Body of pancreas (tissue), 4 donors: ENCODE measurements at places on chromosomes 6 and 20. TPM values are rescaled to one million over a fixed set of nuclear protein-coding genes. Genes with fewer than 3 reads are reported as not detected.

KIF16B gene
- 55.0 TPM for total RNA-seq

DNA sequence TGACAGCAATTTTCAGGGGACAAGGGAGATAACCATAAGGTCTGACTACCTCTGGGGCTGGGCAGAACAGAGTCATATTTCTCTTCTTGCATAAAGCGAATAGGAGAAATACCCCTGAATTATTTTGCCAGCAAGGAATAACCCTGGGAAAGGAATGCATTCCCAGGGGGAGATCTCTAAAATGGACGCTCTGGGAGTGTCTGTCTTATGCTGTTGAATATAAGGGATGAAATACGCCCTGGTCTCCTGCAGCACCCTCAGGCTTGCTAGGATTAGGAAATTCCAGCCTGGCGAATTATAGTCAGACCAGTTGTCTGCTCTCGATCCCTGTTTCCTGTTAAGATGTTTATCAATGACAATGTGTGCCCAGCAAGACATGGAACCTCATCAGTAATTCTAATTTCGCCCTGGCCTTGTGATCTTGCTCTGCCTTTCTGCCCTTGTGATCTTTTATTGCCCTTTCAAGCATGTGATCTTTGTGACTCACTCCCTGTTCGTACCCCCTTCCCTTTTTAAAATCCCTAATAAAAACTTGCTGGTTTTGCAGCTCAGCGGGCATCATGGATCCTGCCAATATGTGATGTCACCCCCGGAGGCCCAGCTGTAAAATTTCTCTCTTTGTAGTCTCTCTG lies 221.6 kb upstream of the HS3ST5 start:
- H3K36me3 ChIP-seq = no peaks in the 10 kb centered on the region
- no peak overlapping the region for H3K27ac ChIP-seq

SAPCD1 gene
- 2.6 TPM for total RNA-seq

DNA sequence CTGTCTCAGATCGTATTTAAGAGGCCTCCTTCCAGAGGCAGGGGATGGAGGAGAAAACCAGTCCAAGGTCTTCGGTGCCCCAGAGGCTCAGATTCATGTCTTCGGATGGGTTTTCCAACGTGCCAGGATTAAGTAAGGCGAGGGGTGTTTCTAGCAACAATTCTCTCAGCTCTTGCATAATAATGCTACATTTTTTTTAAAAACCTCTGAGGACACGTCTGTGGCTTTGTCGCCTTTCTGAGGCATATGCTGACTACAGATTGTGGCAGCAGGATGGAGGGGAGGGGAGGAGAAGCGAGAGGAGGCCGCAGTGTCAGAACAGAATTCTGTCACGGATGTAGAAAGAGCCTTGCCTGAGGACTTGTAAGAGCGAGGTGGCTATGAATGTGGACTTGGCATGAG lies 17.7 kb upstream of the CCDC167 start:
- peaks cover 13% of the 10 kb centered on the region for H3K4me1 ChIP-seq
- H3K36me3 ChIP-seq = no peaks in the 10 kb centered on the region
- H3K4me3 ChIP-seq = no peak overlapping the region
- no peak for DNase-seq

DNA sequence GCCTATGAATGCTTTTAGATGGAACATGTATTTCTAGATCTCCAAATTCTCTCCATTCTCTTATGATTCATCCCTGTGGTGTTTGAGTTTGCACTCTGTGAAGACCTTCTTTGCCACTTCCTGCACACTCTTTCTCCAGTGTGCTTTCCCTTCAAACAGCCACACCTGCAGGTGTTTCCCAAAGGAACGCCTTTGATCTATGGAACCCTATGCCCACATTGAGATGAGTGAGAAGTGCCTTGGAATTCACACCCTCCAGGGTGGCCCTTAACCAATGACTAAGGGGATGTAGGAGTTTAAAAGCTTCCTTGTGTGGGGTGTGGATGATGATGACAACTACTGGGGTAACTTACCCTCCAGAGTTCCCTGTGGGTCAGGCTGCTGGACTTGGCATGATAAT lies 570.1 kb downstream of the DHX35 start:
- no peak for DNase-seq
- H3K27ac ChIP-seq = no peak overlapping the region
- no peaks in the 10 kb centered on the region for H3K36me3 ChIP-seq
- no peaks in the 10 kb centered on the region for H3K27me3 ChIP-seq
- no peak overlapping the region for H3K4me3 ChIP-seq

ADAT2 gene
- total RNA-seq = 7.8 TPM

GRCh38 chr20:35232575-35232974 lies 6.1 kb downstream of the MMP24 start:
- no peak overlapping the region for H3K4me3 ChIP-seq
- no peaks in the 10 kb centered on the region for H3K36me3 ChIP-seq
- H3K27ac ChIP-seq = no peak overlapping the region
- DNase-seq = no peak

GRCh38 chr6:18506382-18507017 lies 119.3 kb downstream of the RNF144B start:
- H3K4me1 ChIP-seq = peaks cover 6% of the 10 kb centered on the region
- H3K27me3 ChIP-seq = no peaks in the 10 kb centered on the region
- H3K4me3 ChIP-seq = no peak overlapping the region
- no peak overlapping the region for H3K27ac ChIP-seq
- DNase-seq = no peak

GRCh38 chr6:152316024-152316423 lies 321.1 kb downstream of the SYNE1 start:
- H3K27me3 ChIP-seq = no peaks in the 10 kb centered on the region
- H3K4me1 ChIP-seq = no peaks in the 10 kb centered on the region
- no peak for DNase-seq
- H3K27ac ChIP-seq = no peak overlapping the region

KIF13A gene
- 17.1 TPM for total RNA-seq

DNA sequence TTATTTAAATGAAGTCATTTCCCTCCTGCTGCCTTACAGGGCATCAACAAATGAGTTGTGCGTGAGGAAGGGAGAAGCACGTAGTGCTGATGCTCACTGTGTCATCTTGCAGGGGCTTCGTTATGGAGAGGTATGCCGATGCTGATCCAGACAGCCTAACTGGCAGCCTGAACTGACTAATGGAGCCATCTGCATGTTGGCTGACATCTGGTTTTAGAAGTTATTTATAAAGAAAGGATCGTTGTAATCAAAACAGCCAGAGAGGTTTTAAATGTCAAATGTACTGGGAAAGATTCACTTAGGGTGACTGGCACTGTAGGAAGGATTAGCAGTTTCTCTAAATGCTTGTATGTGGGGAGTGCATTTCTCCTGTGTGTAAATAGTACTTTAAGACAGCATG lies 54.6 kb downstream of the FARS2 start:
- no peak overlapping the region for H3K4me3 ChIP-seq
- H3K27ac ChIP-seq = no peak overlapping the region
- no peak for DNase-seq
- H3K27me3 ChIP-seq = no peaks in the 10 kb centered on the region
- no peaks in the 10 kb centered on the region for H3K4me1 ChIP-seq

GRCh38 chr6:22570185-22570551 lies 802 bp downstream of the HDGFL1 start:
- H3K4me3 ChIP-seq = no peak overlapping the region
- H3K27ac ChIP-seq = no peak overlapping the region
- H3K27me3 ChIP-seq = no peaks in the 10 kb centered on the region
- DNase-seq = no peak
- H3K4me1 ChIP-seq = no peaks in the 10 kb centered on the region

DNA sequence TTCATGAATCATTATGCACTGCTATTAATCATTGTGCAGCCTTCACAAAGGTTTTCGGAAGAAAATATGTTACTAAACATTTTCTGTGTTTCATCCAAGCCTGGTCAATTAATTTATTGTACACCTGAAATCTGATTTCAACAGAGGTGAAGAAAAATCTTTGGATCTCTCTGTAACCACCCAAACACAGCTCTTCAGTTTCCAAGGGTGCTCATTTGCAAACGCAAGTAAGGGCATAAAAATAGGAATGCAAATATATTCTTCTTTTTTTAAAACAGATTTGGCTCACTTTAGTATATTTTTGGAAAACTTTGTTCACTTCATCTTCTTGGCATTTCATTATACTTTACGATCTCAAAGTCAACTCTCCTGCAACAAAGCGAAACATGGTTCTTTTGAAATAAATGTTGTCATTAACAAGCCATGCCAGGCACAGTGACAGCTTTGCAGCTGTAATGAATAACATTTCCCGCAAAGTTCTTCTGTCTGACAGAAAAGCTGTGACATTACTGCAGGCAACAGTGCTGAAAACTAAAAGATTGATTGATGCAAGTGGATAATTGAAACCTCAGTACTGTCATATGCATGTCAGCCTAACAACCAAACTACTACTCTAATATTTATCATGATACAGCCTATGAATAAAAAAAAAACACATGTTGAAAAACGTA lies 348.3 kb downstream of the FRK start:
- H3K36me3 ChIP-seq = no peaks in the 10 kb centered on the region
- no peak overlapping the region for H3K27ac ChIP-seq
- DNase-seq = no peak
- no peaks in the 10 kb centered on the region for H3K27me3 ChIP-seq

GHRH gene
- not detected for total RNA-seq

HLA-DOB gene
- total RNA-seq = not detected

DNA sequence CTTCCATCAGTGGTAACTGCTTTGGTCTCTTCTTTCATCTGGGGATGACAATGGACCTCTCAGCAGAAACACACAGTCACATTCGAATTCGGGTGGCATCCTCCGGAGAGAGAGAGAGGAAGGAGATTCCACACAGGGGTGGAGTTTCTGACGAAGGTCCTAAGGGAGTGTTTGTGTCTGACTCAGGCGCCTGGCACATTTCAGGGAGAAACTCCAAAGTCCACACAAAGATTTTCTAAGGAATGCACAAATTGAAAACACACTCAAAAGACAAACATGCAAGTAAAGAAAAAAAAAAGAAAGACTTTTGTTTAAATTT lies 6.1 kb downstream of the EDN1 start:
- H3K27ac ChIP-seq = peak overlapping the region; percentile 0
- no peak overlapping the region for H3K4me3 ChIP-seq
- peaks cover 41% of the 10 kb centered on the region for H3K4me1 ChIP-seq
- H3K27me3 ChIP-seq = no peaks in the 10 kb centered on the region

DNA sequence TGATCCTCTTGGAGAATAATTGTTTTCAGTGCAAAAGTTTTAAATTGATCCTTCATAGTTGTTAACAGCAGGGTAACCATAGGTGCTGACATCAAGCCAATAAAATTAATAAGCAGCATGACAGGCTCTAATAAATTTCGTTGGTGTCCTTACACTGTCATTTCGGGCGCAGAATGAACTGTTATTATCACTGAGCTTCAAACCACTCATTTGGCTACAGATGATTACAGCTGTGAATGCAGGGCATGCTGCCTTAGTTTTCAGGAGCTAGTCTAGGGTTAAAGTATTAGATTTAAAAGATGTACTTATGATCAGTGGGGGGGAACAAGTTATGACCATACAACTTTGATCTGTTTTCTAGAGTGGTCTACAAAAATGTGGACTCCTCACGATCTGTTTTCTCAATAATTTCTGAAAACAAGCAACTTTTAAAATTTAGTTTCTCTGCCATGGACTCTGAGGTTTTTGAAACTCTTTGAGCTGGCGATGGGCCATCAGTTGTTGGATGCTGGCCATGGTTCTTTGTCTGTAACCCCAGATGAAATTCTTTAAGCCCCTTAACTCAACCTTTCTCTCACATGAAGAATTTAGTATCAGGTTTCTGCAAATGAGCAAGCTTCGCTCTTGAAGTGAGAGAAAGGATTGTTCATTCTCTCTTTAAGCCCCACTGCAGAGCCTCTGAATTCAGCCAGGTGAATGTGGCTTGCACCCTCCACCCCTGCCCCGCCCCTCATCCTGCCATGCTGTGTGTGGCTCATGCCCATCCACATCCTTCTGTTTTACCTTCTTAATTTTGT lies 99.1 kb upstream of the MTHFD1L start:
- no peak overlapping the region for H3K27ac ChIP-seq
- no peak overlapping the region for H3K4me3 ChIP-seq
- no peaks in the 10 kb centered on the region for H3K36me3 ChIP-seq

NRN1 gene
- 4.4 TPM for total RNA-seq

- H3K36me3 ChIP-seq = no peaks in the 10 kb centered on the region
- no peaks in the 10 kb centered on the region for H3K4me1 ChIP-seq
- no peak overlapping the region for H3K4me3 ChIP-seq
- no peak overlapping the region for H3K27ac ChIP-seq
- no peak for DNase-seq
- no peaks in the 10 kb centered on the region for H3K27me3 ChIP-seq
These were observed 23.1 kb upstream of the PKIG start for GRCh38 chr20:44559302-44559701.

GRCh38 chr6:14880052-14880451 lies 365.8 kb upstream of the JARID2 start:
- H3K27ac ChIP-seq = no peak overlapping the region
- no peak overlapping the region for H3K4me3 ChIP-seq
- no peaks in the 10 kb centered on the region for H3K4me1 ChIP-seq
- DNase-seq = no peak

DNA sequence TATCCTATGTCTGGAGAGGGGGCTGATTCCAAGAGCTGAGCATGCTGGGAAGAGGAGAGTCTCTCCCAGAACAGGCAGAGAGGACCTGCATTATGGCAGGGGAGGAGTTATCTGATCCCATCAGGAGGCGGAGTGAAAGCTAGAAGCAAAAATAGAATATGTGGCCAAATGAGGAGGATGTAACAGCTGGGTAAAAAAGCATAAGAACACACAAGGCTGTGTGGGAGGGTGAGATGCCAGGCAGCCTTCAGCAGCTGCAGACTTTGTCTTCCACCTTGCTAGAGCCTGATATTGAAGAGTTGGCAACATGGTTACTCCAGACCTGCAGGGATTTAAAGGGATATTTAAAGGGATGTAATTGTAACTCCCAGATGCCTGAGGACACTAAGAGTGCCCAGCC lies 167.1 kb downstream of the PTPRT start:
- no peaks in the 10 kb centered on the region for H3K27me3 ChIP-seq
- H3K36me3 ChIP-seq = no peaks in the 10 kb centered on the region
- no peak overlapping the region for H3K4me3 ChIP-seq

GRCh38 chr20:32465092-32465900 lies 107.2 kb downstream of the ASXL1 start:
- H3K27ac ChIP-seq = peak overlapping the region; percentile 89
- no peaks in the 10 kb centered on the region for H3K27me3 ChIP-seq
- no peaks in the 10 kb centered on the region for H3K36me3 ChIP-seq
